RKO (cell line): ENCODE measurements at places on chromosomes 11 and 22.

DNA sequence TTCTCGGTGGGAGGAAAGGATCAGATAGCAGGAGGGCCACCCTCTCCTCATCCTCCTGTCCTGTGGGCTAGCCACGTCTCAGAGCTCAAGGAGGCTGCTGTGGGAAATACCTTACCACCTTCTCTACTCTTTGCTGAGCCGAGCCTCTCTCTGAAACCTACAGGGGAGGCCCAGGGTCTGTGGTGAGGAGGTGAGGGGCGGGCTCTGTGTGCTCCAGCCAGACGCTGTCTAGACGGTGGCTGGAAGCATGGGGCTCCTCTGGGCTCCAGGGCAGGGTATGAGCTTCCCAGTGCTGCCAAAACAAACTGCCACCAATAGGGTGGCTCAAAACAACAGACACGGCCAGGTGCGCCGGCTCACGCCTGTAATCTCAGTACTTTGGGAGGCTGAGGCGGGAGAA lies 5.5 kb upstream of the TMPRSS6 start:
- no peak for DNase-seq

DNA sequence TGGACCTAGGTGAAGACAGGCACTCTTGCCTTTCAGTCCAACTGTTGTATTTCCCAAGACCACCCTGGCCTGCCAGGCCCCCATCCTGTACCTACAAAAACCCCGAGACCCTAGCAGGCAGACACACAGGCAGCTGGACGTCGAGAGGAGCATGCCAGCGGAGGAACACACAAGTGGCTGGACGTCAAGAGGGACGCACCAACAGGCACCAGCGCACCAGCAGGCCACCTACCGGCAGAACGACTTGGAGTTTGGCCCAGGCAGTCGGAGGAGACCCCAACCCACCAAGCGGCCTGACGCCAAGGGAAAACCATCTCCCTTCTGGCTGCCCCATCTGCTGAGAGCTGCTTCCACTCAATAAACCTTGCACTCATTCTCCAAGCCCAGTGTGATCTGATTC lies 1883.4 kb upstream of the RAG2 start:
- no peak for DNase-seq

DNA sequence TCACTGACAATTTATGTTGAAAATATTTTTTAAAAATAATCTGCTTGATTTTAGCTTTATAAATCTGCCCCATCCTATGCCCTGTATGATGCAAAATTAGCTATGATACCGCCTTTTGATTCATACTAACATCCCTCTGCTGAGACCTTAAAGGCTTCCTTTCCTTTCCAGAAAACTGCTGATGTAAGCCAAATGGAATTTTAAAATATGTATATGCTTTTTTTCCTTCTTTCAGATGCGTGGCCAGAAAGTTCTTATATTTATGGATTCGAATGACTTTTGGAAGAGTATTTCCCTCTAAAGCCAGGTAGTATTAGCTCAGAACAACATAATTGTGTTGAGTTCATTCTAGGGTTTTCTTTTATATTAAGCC lies 34.5 kb downstream of the SFI1 start:
- no peak for DNase-seq

GRCh38 chr11:32305460-32305859 lies 129.9 kb downstream of the WT1 start:
- DNase-seq = no peak

GRCh38 chr11:21411104-21411503 lies 741.7 kb downstream of the NELL1 start:
- no peak for DNase-seq

GRCh38 chr11:20926799-20927540 lies 257.6 kb downstream of the NELL1 start:
- DNase-seq = no peak

- DNase-seq = no peak
These were observed 15.6 kb upstream of the ARHGAP8 start for GRCh38 chr22:44736581-44737405.

DNA sequence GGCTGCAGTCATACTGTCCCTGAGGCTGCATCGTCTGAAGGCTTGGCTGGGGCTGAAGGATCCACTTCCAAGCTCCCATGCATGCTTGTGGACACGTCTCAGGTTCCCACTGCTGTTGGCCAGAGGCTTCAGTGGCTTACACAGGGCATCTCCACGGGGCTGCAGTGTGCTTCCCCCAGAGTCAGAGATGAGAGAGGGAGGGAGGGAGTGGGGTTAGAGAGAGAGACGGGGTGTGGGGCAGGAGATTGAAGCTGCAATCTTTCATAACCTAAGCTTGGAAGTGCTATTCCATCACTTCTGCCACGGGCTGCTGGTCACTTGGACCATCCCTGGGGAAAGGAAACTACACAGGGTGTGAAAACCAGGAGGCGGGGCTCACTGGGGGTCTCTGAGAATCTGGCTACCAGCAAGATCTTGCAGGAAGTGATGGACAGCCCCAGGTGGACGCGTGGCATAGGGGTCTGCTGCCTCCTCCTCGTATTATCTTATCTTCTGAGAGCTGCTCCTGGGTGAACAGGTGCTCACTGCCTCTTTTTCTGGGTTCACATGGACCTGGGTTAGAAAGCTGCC lies 63.0 kb upstream of the MYEOV start:
- DNase-seq = no peak

GRCh38 chr11:439315-440064 lies 2.3 kb downstream of the ANO9 start:
- DNase-seq = no peak

DNA sequence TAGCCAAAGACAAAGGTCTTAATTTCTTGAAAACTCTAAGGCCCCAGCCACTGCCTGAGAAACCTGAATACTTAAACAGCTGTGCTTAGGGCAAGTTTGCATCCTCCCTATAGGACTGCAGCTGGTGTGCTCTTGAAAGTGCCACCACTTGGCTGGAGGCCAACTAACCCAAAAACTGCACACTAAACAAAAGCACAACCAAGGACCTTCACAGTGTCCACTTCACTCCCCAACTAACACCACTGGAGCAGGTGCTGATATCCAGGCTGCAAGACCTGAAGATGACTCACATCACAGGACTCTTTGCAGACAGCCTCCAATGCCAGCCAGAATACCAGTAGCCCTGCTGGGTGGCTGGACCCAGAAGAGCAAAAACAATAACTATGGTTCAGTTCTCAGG lies 357.7 kb upstream of the ARHGAP42 start:
- no peak for DNase-seq
